ENCODE measurements at places on chromosomes 12 and 14.

DNA sequence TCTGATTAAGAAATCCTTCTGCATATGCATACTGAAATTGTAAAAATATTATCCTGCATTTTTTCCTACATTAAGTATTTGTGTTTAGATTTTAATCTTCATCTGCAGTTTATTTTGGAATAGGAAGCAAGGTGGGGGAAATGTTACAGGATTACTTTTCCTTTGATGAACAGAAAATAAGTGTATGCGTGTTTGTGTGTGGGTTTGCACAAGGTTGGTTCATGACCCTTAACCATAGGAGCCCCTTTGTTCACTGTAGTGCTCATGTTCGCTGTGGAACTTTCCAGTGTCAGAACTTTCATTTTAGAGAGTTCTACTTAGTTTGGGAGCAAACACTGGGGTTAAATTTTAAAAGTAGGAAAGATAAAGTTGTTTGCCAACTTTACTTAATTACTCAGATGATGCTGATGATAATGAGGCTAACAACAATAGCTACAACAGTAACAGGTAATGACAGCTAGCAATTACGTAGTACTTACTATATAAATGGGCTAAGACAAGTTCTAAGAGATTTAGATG is 6.4 kb upstream of the A2M start:
- no peak for DNase-seq

DNA sequence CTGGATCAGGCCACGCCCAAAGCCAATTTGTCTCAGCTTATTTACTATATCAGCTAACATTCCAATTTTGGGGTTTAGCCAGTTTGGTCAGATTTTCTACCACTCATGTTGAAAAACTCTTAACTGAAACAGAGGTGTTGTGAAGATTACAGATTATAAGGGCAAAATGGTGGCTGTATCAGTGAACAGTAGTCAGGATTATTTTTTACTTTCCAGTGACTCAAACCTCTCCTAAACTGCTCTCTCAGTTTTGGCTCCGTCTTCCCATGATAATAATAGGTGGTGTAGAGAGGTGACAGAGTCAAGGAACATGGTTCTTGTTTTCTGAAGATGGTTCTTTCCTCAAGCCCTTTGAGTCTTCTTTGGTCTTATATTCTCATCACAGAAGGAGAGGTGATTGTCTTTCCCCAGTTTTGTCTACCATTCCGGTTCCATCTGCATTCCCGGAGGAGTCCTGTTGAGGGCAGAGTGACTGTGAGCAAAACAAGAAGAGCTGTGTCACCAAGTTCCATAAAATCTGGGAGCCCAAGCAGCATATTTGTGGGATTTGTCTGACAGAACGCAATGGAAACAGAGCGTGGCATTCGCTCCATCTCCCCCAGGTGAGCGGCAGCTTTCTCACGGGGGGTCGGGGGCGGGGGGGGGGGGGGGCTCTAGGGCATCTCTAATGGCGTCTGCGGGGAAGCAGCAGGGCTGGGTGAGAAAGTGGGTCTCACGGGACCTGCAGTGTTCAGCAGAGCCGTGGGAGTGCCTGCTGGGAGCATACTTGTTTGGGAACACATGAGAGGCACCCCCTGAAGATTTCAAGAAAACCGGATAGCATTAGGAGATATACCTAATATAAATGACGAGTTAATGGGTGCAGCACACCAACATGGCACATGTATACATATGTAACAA is 59.1 kb downstream of the TBC1D30 start:
- no peak for DNase-seq

- DNase-seq = no peak
Observed at GRCh38 chr12:13588574-13588973, 392.0 kb downstream of the EMP1 start.

GRCh38 chr12:124548854-124549378 is 18.5 kb downstream of the NCOR2 start:
- DNase-seq = no peak

GRCh38 chr12:115984616-115985015 is 292.9 kb downstream of the MED13L start:
- no peak for DNase-seq

GRCh38 chr12:42135259-42135814 is 9.3 kb downstream of the GXYLT1 start:
- DNase-seq = no peak

DNA sequence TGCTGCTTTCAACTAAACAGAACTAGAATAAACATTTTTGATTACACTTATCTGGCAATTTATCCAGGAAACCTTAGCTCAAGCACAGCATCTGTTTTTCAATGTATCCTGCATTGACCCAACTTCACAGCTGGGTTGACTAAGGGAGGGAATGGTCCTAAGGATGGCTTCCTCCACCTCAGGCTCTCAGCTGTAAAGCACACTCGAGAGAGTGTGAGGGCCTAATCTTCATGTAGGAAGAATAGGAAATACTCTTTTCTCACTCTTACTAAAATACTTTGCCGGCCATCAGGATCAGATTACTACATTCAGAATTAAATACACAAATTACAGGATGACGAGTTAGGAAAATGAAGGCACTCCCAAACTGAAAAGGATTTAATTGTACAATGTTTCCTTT is 7.2 kb downstream of the SETD3 start:
- no peak for DNase-seq
